Occipital lobe (tissue), 3 donors: ENCODE measurements at places on chromosomes 7 and 10. TPM values are rescaled to one million over a fixed set of nuclear protein-coding genes. Genes with fewer than 3 reads are reported as not detected.

Gene MTURN
- total RNA-seq = 388 TPM

Gene GALNT17
- total RNA-seq = 13.3 TPM

Gene TRPV6
- total RNA-seq = under 0.01 TPM

Gene DOCK1
- 18.6 TPM for total RNA-seq

- no peak for DNase-seq
Measured at GRCh38 chr7:132162556-132163144, 413.6 kb downstream of the PLXNA4 start.

GRCh38 chr10:68067029-68067428 lies 8.1 kb downstream of the HERC4 start:
- no peak for DNase-seq

DNA sequence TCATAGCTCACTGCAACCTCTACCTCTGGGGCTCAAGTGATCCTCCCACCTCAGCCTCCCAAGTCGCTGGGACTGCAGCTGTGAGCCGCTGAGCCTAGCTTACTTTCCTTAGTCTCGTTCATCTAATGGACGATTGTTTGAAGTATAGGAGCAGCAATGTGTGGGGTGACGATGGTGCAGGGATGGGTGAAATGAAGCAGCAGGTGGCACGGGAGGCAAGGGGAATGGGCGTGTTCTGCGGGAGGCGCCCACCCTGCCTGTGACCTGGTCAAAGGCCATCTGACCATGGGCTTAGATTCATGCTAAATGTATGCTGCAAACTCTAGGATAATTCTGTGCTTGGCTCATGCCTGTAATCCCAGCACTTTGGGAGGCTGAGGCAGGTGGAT lies 210.7 kb downstream of the MAD1L1 start:
- no peak for DNase-seq
